Mucosa of gallbladder (tissue), 1 donor: ENCODE measurements at places on chromosomes 5 and 9. TPM values are rescaled to one million over a fixed set of nuclear protein-coding genes. Genes with fewer than 3 reads are reported as not detected.

- no peak for DNase-seq
Measured at GRCh38 chr5:132870801-132871200, 2.7 kb upstream of the LEAP2 start.

DNA sequence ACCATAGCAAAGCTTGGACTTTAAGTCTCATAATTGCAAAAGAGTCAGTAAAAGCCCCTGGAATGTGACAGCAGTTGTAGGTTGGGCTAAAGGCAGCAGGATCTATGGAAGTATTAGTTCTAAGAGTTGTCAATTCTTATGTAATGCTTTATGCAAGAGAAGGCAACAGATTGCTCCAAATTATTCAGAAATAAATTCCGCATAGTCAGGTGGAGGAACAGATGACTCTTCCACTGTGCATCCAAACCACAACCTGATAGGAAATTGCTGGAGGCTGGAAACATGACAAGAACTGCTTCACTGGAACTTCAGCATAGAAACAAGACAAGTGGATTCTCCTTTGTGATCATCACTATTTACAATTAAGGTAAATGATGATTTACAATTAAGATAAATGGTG, 101.0 kb downstream of the STARD4 start:
- no peak for DNase-seq

- no peak for DNase-seq
Measured at GRCh38 chr5:55908804-55909203, 57.6 kb downstream of the IL31RA start.

- no peak for DNase-seq
Measured at GRCh38 chr5:88230546-88231066, 38.0 kb downstream of the TMEM161B start.

Gene TEK
- total RNA-seq = 8.1 TPM

DNA sequence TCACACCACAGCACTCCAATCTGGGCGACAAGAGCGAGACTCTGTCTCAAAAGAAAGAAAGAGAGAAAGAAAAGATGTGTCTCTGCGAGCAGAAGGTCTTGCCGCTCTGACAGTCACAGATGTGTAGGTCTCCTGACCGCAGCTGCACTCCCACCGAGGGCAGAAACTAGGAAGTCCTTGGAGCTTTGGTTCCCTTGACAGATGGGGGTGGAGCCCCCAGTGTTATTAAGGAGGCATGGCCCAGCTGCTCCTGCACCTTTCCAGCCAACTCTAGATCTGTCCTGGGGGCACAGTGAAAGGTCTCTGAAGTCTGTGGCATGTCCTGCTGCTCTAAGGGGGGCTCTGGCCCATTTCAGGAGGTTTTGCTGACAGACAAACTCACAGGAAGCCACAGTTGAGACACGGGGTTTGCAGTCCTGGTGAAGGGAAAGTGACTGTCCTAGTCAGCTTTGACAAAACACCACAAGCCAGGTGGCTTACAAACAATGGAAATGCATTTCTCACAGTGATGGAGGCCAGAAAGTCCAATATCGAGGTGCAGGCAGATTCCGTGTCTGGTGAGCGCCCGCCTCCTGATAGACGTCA, 9.0 kb upstream of the DIPK1B start:
- DNase-seq = no peak

DNA sequence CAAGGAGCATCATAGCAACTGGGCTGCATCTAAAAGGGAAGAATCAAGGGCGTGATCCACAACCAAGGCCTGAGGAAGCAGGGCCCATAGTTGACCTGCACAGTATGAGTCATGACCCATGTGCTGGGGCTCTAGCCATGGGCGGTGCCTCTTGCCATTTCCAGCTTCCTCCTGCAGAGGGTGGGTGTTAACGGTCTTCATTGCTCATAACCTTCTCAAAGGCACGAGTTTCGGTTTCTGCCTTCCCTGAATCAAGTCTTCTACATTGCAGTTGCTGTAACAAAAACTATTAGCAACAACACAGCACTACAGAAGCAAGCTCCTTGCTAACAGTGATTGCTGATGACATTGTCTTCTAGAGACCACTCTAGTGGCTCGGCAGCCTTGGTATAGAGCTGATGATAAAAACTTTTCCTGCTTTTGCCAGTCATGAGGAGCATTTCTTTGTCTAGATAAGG, 66.9 kb downstream of the CTSL start:
- peak; percentile 40 for DNase-seq

DNA sequence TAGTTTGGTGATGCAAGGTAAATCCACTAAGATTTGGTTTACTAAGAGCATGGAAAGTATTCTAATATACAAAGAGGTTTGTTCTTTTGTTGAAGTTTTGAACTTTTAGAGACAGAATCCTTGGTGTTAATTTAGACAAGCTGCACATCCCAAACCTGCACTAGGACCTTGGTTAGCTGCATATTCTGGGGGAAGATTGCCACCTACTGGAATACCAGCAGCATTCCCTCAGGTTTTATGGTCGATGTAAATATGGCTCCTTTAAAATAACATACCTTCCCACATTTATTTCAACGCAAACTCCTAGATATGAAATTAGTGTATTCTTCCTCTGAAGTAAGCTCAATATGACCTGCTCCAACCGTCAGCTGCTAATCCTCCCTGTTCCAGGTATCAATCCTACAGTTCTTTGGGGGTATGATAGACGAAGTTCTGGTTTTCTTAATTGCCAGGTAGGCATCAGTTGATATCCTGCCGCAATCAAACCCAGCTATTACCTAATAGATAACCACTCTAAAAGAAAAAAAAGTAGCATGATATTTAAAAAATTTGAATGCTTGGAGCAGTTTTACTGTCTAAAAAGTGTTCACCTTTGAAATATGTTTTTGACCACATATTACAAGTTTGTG, 624.1 kb downstream of the ISL1 start:
- peak; percentile 14 for DNase-seq

Gene MED27
- total RNA-seq = 13.9 TPM

GRCh38 chr9:89731262-89732182, 126.7 kb downstream of the GADD45G start:
- no peak for DNase-seq

- no peak for DNase-seq
Measured at GRCh38 chr5:133474851-133475590, 137.3 kb downstream of the FSTL4 start.

GRCh38 chr9:135030566-135031226, 56.8 kb upstream of the OLFM1 start:
- no peak for DNase-seq

- DNase-seq = no peak
Measured at GRCh38 chr9:114205171-114206015, 50.1 kb downstream of the COL27A1 start.

Gene SCGB3A2
- not detected for total RNA-seq

DNA sequence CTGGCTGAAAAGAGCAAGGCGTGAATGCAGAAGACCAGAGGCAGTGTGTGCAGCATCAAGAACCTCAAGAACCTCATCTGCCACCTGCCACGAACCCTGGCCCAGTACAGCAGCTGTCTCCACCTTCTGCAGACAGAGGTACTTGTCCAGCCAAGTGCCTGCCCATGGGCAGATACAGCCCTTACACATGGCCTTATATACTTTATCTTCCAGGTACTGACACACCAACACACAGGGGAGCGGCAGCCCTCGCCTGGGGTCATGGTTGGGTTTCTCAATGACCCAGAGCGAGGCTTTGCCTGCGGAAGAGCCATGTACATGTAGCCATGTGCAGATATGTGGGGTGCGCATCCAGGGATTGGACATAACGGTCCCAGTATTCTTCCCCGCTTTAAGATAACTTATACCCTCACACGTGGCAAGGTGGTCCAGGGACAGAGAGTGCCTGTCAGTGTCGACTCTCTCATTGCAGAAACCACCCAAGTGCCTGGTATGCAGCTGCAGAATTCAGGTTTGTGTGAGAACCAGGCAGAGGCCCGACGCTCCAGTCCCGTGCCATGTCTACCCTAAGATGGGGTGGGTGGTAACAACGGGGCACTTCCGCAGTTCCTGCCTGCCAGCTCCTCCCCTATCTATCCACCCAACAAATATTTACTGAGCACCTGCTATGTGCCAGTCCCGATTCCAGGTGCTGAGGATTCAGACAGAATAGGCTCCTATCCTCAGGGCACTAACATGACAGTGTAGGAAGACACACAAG, 206.9 kb downstream of the FSTL4 start:
- DNase-seq = no peak

GRCh38 chr5:57447658-57448057, 35.0 kb downstream of the ACTBL2 start:
- DNase-seq = no peak

DNA sequence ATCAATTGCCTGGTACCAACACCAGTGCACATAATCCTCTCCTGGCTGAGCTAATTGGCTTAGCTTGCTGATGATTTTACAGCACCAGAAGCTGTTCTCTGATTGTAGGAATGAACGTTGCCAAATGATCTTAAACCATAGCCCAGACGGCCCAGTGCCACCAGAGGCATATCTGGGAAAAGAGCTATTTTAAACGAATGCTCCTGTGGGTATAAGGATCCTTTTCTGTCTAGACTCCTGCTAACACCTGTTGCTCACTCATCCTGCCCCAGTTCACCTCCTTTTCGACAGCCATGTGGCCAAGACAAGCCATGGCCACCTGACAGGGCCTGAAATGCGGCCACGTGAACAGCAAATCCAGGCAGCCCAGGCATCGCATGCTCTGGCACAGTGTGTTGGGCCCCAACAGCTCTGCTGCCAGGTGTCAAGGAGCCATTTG, 289.9 kb upstream of the SLC30A5 start:
- no peak for DNase-seq

GRCh38 chr5:59245198-59245597, 648.3 kb downstream of the PDE4D start:
- no peak for DNase-seq

Gene SGCD
- total RNA-seq = 10.6 TPM

DNA sequence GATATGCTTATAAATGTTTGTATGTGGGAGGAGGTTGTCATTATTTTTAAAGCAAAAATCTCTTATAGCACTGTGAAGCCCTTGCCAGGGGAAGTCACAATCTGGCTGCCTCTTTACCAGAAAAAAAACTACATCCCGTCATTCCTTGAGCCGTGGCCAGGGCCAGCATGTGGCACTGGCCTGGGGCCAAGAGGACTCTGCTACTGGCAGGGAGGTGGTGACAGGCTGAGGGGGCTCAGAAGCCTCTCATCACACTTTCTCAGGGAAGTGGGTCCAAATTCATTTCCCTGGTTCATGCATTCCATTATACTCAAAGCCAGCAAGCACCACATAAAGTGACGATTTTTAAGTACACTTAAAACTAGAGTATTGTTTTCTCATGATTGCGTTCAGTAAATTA, 457.3 kb downstream of the ZNF608 start:
- DNase-seq = no peak
